DMS53 (cell line): ENCODE measurements at places on chromosomes 11 and 22.

DNA sequence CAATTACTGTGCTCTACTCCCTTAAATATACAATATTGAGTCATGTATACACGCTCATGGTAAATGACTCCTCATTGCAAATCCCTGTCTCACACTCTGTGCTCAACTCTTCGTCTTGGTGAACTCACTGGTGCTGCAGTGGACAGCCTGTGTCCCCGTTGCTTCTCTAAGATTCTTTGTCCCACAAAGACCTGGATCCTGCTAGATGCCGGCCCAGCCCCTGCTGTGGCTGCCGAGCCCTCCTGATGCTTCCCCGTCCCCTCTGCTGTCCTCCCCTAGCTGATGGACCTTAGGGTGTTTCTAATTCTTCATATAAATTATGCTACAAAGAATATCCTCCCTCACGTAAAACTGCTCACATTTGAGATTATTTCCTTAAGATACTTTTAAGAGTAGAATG is 5.5 kb downstream of the APOL2 start:
- no peak for DNase-seq

DNA sequence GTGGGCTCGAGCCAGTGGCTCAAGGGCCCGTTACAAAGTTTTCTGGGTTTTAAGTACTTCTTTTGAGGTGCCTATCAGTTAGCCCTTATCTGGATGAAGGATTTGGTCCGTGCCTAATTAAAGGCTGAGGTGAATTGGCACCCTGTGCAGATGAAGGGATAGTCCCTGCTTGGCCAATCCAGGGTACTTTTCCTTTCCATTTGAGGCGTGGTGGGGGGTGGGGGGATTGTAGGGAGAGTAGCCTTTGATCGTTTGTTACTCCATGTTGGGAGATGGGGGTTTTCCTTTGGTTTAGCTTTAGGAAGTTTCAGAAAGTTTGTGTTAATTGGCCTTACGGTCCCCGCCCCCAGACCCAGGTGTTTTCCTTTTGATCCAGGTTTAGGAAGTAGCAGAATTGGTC is 170.8 kb downstream of the DDX10 start:
- DNase-seq, result no peak

- DNase-seq, result no peak
Observed at GRCh38 chr11:110076371-110076965, 16.7 kb upstream of the ZC3H12C start.

DNA sequence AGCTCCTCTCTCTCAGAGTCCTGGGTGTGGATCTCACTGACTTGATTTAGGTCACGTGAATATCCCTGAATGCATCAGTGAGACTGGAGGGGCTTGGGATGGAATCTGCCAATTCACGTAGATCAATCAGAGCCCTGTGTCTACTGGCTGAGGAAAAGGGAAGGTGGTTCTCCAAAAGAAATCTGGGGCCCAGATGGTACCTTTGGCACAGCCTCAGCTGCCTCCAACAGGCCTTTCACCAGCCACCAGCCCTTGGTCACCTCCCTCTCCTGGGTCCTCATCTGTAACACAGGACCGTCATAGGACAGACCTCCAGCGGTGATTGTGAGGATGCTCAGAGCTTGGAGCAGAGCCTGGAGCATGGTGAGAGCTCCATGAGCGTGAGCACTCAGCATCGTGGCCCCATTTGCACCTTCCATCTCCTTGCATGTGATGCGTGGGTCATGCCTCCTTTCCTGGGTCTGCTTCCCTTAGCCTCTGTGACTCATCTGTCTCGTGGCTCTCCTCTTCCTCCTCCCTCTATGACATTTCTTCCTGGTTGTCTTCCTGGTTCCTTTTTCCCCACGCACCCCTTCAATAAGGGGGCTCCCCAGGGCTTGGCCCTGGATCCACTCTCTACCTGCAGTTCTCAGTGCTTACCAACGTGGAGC is 7.5 kb upstream of the MIEF1 start:
- no peak for DNase-seq

GRCh38 chr11:134604886-134605285 is 192.8 kb upstream of the B3GAT1 start:
- DNase-seq, result no peak

GRCh38 chr11:21625982-21626381 is 566.9 kb upstream of the ANO5 start:
- DNase-seq, result peak; percentile 14

DNA sequence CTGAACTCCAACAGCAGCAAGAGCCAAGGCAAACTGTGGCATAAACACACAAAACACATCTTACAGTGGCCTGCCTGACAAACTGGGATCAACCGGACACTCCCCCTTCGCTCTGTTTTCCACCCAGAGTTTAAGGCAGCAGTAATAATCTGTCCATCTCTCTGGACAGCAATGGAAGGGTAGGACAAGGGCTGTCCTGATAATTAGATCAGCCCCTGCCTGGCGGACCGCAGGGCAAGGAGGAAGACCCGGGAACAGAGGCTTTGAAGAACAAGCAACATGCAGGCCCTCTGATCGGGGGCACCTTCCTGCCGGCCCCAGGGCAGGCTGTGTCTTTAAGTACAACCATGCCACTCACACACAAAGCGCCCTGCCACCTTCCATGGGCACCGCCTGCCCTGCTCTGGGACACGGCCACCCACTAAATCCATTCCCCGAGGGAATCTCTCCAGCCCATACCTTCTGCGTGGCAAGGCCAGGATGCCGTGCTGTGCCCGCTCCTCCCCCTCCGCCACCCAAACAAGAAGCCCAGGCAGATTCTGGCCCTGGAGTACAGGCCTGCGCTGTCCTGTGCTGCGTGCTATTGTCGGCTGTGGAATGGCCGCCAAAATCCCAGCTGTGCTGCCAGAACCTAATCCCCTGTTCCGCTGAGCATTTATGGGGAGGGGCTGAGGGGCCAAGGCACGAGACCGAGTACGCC is 38.8 kb downstream of the NUMA1 start:
- DNase-seq, result peak; percentile 94

GRCh38 chr22:31891366-31892079 is 52.8 kb upstream of the YWHAH start:
- DNase-seq, result no peak

- no peak for DNase-seq
Observed at GRCh38 chr11:115644856-115645255, 140.6 kb upstream of the CADM1 start.

DNA sequence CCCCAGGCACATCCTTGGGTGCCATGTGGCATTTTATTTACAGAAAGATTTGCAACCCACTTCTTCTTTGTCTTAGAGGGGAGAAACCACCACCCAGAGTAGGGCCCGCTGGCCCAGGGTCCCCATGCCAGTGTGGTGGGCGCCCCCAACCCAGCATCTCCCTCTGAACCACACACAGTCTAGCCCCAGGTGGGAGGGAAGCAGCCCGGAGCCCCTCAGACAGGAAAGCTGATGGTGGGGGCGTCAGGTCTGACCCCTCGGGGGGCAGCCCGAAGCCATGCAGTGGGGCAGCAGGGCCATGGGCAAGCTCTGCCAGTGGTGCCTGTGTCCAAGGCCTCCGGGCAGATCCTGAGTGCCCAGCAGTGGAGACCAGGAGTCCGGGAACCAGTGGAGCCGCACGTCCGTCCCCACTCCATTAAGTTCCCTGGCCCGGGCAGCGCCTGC is 11.7 kb downstream of the TRPM5 start:
- no peak for DNase-seq

DNA sequence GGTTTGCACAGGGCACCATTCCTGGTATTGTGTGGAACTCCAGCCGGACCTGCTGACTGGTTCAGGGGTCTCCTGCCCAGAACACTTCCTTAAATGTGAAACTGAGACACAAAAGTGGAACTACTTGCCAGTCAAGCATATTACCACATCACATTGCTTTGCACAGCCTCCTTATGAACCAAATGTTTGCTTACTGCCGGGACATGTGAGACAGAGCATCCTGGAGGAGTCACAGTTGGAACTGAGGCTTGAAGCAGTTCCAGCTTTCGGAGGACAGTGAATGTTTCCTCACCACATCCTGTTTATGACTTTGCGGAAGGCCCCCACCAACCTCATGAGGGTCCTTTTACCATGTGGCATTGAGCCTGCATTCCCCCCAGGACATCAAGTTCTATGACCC is 105.8 kb upstream of the ARHGAP42 start:
- DNase-seq, result peak; percentile 10

DNA sequence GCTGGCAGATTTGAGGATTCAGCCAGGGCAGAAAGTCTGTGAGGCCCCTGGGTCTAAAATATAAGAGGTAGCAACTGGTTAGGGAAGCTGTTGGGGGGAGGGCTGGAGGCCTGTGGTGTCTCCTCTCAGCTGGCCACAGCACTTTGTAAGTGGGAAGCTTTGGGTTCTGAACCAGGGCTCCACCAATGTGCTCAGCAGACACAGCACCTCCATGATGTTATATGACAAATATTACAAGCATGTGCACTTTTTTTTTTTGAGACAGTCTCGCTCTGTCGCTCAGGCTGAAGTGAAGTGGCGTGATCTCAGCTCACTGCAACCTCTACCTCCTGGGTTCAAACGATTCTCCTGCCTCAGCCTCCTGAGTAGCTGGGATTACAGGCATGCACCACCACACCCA is 8.0 kb downstream of the ARHGAP1 start:
- DNase-seq, result no peak
